ENCODE measurements at places on chromosomes 7 and 10.
A peak's percentile ranks its signal among the peaks of the same experiment; 100 is the strongest.

DNA sequence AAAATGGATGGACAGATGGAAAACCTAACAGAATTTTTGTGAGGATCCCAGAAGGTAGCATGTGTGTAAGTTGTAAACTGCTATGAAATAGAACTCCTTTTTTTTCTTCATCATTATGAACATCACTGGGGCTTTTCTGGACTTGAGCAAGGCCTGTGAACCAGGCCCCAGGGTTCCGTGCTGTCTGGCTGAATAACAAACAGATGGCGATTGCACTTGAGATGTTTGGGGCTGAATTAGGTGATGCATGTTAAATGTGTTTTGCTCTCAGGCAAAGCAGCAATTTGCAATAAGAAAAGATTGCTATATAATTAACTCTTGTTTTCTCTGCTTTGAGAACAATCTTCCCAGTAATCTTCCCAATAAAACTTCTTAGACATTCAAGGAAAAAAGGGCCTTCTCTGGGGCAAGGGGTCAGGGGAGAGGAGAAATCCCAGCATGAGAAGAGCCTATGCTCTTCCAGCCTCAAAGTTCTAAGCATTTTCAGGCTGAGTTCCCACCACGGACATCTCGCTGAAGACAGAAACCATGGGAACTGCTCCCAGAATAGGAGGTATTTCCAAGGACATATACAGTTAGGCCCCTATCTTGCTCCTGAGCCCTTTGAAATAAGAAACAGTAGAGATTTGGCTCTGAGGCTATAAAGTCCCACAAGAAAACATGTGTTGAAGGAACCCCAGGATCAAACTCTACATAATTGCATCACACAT, 98.7 kb downstream of the ITIH5 start:
- no peak for DNase-seq

DNA sequence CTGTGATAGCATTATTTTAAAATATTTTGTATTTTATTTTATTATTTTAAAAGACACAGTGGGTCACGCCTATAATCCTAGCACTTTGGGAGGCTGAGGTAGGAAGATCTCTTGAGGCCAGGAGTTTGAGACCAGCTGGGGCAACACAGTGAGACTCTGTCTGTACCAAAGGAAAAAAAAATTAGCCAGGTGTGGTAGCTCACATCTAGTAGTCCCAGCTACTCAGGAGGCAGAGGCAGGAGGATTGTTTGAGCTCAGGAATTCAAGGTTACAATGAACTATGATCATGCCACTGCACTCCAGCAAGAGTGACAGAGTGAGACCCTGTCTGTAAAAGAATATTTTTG, 37.1 kb downstream of the FBXL13 start:
- DNase-seq, result no peak

DNA sequence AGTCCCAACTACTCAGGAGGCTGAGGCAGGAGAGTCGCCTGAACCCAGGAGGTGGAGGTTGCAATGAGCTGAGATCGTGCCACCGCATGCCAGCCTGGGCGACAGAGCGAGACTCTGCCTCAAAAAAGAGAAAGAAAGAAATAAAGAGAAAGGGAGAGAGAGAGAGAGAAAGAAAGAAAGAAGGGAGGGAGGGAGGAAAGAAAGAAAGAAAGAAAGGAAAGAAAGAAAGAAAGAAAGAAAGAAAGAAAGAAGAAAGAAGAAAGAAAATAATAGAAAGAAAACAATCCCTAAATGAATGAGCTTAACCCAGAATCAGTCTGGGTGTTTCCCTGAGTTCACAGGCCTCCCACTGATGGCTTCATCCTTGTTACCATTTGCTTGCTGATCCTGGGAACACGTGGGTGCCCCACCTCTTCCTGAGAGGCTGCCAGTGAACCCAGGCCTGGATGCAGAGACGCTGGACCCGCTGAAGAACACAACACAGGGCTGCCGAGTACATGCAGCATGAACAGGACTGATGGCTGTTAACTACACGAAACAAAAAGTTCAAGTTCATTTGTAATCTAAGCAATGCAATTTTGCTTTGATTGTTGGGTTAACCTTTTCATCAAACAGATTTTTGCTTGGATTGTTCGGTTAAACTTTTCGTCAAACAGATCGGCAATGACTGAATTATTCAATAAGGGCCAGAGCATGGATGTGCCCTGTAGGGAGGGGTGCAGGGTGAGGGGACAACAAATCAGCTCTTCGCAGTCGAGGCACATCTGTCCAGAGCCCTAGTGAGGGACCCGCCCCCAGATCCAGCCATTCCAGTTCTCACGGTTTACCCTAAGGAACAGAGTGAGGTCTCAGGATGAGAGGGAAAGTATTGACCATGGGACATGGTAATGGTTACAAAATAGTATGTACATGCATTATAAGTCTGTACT, 11.5 kb downstream of the NPFFR1 start:
- DNase-seq, result no peak

GRCh38 chr7:127651556-127652332, at the start of gene SND1:
SND1 (plus strand) TSS chr7:127652194; CDS start chr7:127652374, 180 bp downstream.
- peak; percentile 99 for DNase-seq

GRCh38 chr10:110527731-110528171, 30.0 kb downstream of the DUSP5 start:
- no peak for DNase-seq

DNA sequence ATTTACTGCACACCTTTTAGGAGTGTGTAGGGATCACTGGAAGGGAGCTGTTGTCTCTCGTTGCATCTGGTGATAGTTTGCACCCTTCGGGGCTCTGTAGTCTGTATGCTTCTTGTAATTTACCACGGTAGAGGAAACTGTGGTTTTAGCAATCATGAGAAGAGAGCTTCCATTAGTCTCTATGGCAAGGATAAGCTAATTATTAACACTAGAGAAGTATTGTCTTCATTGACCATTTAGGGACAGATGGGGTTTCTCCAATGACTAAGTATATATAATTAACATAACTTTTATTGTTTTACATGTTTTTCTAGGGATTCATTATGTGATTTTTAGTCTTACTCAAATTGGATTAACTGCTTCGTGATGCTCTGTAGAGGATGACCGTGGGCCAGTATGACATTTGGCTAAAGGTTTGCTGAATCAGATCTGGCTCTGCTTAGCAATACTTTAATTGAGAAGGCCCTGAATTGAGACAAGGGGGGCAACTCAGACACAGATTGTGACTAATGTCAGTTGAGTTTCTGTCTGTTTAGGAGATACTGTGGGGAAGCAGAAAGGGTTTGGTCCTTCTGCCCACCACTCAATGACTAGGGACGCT, 8.7 kb downstream of the SLC18A2 start:
- no peak for DNase-seq

GRCh38 chr7:36726806-36727503, 2.7 kb upstream of the AOAH start:
- DNase-seq, result no peak

DNA sequence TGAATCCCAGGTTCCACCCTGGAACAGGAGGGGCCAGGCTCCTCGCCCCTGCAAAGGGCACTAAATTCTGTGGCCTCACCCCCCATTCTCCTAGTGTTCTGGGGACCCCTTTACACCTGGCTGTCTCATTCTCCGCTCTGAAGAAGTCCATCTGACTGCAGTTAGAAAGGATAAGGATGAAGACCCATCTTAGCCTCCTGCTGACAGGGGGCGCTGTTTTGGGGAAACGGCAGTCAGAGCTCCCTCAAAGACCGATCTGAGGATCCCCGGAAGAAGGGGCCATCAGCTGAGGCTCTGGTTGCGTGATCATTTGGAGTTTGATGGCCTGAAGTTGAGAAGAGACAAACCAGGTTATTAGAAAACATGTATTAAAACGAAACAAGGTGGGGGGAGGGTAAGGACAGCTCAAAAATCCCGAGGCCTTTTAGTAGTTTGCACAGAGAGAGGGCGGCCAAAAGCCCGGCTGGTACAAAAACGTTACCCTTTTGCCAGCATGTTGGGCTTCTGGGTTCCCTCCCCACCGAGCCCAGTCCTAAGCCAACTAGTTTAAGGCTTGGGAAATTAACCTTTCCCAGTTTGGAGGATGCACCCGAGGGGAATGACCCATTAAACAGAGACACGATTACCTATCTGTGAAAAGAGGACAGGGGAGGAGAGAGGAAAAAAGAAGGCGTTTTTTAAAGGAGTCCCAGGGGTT, 102.8 kb downstream of the CHN2 start:
- DNase-seq, result no peak

GRCh38 chr10:106761906-106762305, 402.6 kb downstream of the SORCS1 start:
- DNase-seq, result no peak

- DNase-seq, result peak; percentile 36
These were observed 19.5 kb upstream of the NOM1 start for GRCh38 chr7:156929789-156930539.

GRCh38 chr7:74275401-74275881, 13.8 kb upstream of the CLIP2 start:
- DNase-seq, result no peak

- DNase-seq, result no peak
These were observed 1236.6 kb downstream of the GATA3 start for GRCh38 chr10:9291081-9291480.

DNA sequence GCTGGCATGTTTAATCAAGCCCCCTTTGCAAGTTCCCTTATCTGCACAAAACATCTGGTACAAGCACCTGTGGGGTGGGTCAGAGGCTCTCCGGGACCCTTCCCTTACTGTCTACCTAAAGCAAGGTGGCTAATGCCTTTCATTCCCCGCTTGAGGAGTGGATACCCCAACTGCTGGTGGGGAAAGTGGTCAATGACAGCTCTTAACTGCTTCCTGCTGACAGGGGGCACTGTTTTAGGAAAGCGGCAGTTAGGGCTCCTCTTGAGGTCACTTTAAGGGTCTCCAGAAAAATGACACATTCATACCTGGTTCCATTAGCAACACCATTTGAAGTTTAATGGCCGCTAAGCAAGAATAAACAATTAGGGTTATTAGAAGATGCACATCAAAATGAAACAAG, 761.8 kb upstream of the PHF14 start:
- no peak for DNase-seq

GRCh38 chr7:93378131-93378760, 146.1 kb downstream of the VPS50 start:
- DNase-seq, result no peak

GRCh38 chr7:115230882-115231571, 309.1 kb downstream of the MDFIC start:
- DNase-seq, result no peak

DNA sequence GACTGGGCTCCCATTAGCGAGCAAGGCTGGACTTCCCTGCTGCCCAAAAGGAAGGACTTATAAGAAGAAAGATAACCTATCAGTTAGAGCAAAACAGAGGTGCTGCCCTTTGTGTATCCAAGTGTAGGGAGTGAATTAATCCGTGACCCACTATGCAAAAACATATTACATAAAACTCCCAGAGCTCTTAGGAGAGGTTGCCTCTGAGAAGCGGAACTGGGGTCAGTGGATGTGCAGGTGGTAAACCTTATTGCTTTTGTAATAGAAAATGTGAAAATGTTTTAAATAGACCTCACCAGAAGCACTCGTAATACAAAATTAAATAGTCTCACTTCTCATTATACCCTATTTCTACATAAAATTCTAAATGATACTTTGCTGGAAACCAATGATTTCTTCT, 17.1 kb upstream of the IL6 start:
- DNase-seq, result peak; percentile 27

GRCh38 chr10:48901319-48901718, 38.3 kb downstream of the LRRC18 start:
- no peak for DNase-seq

GRCh38 chr7:13021566-13022300, 334.3 kb downstream of the ARL4A start:
- no peak for DNase-seq

GRCh38 chr10:100109670-100110069, 28.0 kb upstream of the CPN1 start:
- DNase-seq, result no peak

- DNase-seq, result no peak
These were observed 3.7 kb upstream of the ANKRD1 start for GRCh38 chr10:90924552-90924951.

GRCh38 chr10:117000580-117000979, 4.4 kb downstream of the SHTN1 start:
- no peak for DNase-seq

DNA sequence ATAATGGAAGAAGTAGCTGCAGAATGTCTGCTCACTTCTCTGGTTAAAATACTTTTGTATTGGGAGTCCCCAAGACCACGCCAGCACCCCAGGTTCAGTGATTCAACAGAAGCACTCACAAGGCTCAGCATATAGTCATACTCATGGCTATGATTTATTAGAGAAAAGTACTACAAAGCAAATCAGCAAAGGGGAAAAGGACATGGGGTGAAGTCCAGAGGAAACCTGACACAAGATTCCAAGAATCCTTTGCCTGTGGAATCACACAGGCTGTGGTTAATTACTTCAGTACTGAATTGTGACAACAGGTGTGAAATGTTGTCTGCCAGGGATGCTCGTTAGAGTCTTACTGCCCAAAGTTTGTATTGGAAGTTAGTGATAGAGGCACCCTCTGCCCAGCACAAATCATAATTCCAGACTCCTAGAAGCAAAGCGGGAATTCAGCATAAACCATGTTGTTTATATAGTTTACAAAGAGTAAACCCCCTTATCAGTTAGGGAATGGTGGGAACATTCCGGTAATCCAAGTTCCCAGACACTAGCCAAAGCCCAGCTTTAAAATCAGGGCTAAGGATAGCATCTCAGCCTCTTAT, 79.4 kb downstream of the HYCC1 start:
- DNase-seq, result no peak

DNA sequence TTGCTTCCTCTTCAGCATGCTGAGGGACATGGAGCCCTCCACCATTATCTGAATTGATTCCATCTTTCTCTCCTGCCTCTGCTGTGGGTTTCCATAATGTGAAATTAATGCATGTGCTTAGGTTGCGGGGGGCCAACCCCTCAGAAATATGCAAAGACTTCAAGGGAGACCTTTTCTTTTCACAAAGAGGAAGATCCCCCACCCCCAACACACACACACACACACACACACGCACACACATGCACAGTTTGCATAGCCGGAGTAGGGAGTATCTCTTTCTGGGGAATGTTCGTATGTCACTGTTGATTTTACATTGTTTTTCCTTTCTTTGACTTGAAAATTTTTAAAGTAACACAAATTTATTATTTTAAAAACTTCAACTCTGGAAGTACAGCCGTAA, 193.5 kb downstream of the MGMT start:
- no peak for DNase-seq

- no peak for DNase-seq
These were observed 206.1 kb upstream of the PHYHIPL start for GRCh38 chr10:58970160-58970915.

- no peak for DNase-seq
These were observed 33.4 kb downstream of the CCDC6 start for GRCh38 chr10:59872892-59873463.

GRCh38 chr10:32163071-32163761, 107.0 kb upstream of the KIF5B start:
- no peak for DNase-seq
